ENCODE measurements at places on chromosomes 13 and 19.
A peak's percentile ranks its signal among the peaks of the same experiment; 100 is the strongest.

DNA sequence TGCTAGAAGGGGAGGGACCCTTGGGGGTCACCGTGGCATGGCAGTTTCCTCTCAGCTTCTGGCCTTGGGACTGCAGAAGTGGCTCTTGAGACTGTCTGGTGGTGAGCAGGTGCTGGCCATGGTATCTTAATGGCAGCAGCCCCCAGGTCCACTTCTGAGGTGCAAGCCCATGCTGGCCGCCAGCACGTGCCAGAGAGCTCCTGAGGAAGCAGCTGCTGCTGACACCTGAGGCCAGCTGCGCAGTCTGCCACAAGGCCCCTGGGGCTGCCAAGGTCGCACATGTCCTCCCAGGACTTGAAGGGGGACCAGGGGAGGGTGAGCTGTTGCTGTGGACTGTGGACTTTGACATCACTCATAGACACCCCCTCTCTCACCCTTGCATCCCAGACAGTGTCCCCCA lies 48.0 kb downstream of the NFIX start:
- peak; percentile 21 for DNase-seq

DNA sequence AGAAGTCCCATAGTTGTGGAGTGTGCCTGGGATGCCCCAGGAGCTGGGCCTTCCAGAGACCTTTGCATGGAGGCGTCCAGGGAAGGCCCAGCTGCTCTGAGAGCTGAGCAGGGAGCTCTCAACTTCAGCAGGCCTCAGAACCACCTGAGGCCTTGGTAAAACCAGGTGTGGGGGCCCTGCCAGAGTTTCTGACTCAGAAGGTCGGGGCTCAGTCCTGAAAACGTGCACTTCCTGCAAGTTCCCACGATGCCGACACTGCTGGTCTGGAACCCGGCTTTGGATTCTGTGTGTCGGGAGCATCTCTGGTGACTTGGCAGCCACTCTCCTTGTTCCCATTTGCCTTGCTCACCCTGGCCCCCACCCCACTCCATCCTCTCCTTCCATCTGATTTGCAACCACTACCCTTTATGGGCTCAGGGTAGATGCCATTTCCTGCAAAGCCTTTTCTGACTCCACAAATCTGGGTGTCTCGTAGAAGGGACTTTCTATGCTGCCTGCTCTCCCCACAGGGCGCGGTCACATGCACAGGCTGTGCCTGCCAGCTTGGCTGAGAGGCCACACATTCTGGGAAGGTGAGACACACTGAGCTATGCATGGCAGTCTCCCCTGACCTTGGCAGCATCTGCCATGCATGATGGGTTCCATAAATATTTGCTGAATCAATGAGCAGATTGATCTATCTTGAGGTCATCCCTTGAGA lies 244.7 kb downstream of the COL4A1 start:
- no peak for DNase-seq

- DNase-seq, result no peak
Measured at GRCh38 chr19:11142528-11143171, 12.9 kb downstream of the SPC24 start.

DNA sequence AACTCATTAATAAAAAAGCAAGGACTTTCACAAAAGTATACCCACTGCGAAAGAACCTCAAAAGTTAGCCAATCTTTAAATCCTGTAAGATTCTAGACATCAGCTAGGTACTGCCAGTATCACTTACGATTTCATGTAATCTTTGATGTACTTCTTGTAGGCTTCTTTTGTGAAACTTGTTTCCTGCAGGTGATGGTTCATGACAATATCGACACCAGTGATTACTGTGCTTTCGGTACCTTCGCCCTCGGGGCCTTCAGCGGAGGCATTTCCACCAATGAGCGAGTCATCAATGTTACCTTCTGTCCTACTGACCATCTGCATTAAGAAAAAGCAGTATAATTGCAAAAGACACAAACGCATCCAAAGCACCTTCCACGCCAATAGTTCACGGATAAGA lies 1.1 kb downstream of the TPT1 start:
- no peak for DNase-seq

DNA sequence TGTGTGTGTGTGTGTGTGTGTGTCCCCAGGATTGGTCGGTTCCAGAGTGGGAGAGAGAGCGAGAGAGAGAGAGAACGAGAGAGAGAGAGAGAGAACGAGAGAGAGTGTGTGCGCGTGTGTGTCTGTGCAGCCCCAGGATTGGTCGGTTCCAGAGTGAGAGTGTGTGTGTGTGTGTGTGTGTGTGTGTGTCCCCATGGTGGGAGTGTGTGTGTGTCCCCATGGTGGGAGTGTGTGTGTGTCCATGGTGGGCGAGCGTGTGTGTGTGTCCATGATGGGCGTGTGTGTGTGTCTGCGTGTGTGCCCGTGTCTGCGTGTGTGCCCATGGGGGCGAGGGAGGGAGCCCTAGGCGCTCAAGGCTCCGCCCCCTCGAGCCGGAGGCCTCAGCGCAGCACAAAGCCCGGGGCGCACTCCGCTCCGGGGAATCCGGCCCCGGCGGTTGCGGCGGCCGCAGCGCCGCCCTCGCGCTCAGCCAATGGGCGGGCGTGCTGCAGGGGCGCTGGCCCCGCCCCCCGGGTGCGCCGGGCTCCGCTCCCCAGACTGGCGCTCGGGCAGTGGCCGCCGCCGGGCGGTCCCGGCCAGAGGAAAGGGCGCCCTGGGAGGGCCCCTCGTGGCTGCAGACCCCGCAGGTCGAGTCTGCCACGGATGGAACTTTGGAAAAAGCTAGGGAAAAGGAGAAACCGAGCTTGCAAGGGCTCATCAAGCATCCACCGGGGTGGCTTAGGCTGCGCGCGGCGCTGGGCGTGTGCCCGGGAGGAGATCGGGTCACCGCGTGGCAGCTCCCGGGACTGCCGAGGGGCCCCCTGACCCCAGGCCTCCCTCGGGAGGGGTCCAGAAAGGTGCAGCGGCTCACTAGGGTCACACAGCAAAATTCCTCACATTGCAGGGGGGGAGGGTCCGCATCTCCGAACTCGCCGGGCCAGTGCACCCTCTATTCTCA lies 96.2 kb downstream of the INSR start:
- peak; percentile 53 for DNase-seq

GRCh38 chr13:94859278-94859691 lies 146.9 kb upstream of the SOX21 start:
- DNase-seq, result no peak

DNA sequence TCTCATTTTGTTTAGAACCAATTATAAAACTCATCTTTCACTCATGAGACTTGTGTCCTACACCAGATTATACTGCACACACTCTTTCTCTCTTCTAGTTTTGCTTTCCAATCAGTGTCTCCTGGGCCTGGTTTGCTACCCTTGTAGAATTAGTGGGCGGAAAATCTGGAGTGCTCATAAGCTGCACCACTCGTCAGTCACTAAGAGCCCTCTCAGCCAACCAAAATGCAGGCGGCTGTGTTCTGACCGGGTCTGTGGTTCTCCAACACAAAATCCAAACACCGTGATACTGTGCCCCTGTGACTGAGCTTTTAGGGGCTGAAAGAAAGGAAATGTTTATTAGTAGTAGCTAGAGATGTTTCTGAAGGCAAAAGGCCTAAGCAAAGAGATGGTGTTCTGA lies 83.7 kb upstream of the OBI1 start:
- DNase-seq, result no peak

GRCh38 chr19:33926306-33926705 lies 129.6 kb downstream of the KCTD15 start:
- DNase-seq, result no peak

- DNase-seq, result no peak
Measured at GRCh38 chr19:3471954-3472655, 8.2 kb downstream of the SMIM24 start.

DNA sequence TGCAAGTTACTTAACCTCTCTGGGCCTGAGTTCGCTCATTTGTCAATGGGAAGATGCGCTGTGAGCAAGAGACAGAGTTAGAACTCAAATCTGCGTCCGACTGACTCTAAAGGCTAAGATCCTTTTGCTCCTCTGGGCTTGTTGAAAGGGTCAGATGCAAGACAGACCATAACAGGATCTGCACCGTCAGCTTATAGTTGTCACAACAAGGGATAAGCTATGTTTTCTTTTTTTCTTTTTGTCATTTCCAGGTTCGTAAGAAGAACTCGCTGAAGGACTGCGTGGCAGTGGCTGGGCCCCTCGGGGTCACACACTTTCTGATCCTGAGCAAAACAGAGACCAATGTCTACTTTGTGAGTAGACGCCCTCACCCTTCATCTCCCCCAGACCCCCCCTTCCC lies 1.1 kb downstream of the PPAN start:
- DNase-seq, result no peak

Data from NCI-H1417 treated with DMSO at 0.1 percent for 48 hours (cell line).